CD4-positive, alpha-beta T cell treated with Interleukin-17A for 4 hours (primary cell): ENCODE measurements at places on chromosomes 11 and 22.

DNA sequence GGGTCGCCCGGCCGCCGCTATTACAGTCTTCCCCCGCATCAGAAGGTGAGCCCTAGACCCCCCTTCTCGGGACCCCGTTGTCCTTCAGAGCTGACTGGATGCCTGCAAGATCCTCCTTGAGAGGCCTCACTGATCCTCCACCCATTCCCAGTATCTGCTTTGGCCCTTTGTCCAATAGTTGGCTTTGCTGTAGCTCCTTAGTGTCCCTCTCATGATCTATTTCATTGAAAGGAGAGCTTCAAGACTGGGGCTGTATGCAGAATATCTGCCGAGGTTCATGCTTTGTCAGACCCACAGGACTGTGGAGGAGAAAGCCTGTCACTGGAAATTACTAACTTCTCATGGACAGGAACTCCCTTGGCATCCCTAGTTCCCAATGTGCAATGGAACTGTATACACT is 499 bp downstream of the DLAT start:
- DNase-seq: no peak

DNA sequence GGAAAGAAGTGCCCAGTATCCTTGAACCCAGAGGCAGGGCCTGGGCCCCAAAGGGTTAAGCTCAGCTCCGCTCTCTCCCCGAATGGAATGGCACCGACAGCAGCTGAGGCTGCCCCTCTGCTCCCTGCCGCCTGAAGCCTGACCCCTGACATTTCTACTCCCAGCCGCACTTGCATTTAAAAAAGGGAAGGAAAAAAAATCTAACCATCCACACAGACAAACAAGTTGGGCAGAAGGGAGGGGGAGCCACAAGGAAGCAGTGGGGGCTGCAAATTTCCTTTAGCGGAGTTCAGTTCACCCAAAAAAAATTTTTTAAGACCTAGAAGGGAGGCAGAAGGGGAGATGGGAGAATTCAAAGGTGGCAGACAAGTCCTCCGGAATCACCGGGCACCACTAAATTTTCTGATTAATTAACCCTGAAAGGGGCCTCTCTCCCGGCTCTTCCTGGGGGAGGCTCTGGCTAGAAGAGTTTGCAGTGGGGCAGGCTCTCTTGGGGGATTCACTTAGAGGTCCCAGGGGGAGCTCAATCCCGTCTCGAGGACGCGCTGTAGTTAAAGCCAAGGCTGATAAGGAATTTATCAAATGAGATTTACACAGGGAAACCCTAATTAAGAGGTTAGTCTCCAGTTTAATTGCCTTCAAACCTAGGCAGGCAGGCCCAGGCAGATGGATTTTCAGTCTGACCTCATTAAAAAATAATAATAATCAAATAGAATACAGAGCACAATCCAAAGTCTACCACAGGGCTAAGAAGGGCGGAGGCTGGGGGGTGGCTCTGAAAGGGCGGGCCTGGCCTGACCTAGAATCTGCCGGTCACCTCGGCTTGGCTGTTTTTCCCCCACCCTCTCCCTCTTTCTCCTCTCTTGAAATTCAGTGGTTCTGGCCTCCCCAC is 25.6 kb downstream of the MN1 start:
- DNase-seq: no peak

DNA sequence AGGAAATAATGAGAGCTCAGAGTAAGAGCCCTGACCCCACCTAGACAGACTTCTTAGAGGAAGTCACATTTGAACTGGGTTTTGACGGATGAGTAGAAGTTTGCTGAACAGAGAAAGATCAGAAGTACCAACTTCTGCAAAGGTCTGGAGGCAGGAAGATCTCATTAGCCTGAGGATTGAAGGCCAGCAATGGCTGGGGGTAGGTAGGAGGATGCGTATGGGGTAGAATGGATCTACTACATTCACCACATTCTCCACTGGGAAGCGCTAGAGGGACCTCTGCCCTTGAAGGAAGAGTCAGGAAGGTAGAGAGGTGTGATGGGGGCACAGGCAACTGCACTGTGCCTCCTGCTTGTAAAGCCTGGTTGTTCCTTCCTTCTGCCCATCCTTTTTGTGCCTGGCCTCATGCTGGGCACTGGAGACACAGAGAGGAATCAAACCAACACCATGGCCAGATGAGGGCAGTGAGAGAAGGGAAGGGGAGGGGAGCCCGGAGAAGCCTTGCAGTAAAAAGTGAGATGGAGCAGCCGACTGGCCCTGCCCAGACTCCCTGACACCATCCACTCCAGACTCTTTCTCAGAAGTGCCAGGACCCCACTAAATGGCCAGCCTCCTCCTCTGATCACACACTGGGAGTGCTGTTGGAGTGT is 4.9 kb downstream of the TPBGL start:
- DNase-seq: no peak

DNA sequence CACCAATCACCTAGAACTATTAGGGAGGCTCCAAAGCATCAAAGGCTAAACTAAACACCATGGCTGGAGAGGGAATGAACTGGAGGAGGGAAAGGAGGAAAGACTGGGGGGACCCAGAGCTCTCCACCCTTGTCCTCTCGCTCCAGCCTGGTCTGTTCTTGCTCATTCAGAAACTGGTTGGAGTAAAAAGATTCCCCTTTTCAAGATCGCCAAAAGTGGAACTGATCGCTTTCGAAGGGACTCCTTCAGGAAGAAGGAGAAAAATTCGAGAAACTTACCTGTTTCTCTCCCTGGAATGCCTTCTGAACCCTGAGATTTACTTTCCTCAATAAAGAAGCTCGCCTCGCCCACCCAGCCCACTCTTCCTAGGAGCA is 46.9 kb downstream of the OR4D9 start:
- no peak for DNase-seq

GRCh38 chr11:8263109-8263768 is 439 bp downstream of the LMO1 start:
- DNase-seq: no peak

DNA sequence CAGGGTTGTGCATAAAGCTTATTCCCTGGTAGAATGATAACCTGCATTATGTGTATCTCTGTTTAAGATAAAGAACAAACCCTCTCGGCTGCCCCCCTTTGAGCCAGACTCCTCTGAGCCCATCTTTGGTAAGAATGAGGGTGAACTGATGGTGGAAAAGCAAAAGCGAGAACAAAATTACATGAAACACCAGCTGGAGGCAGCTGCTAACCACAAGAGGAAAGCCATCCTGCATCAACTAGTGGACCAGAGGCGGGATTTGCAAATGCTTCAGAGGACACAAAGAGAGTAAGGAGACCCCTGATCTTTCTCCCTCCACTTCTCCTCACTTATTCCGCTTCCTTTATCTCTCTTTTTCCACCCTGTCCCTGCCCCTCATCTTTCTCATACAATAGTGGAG is 40.3 kb downstream of the CCDC81 start:
- no peak for DNase-seq

DNA sequence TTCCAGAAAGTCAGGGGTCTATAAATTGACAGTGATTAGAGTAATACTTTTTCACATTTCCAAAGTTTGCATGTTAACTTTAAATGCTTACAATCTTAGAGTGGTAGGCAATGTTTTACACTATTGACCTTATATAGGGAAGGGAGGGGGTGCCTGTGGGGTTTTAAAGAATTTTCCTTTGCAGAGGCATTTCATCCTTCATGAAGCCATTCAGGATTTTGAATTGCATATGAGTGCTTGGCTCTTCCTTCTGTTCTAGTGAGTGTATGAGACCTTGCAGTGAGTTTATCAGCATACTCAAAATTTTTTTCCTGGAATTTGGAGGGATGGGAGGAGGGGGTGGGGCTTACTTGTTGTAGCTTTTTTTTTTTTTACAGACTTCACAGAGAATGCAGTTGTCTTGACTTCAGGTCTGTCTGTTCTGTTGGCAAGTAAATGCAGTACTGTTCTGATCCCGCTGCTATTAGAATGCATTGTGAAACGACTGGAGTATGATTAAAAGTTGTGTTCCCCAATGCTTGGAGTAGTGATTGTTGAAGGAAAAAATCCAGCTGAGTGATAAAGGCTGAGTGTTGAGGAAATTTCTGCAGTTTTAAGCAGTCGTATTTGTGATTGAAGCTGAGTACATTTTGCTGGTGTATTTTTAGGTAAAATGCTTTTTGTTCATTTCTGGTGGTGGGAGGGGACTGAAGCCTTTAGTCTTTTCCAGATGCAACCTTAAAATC is 5.3 kb downstream of the MALAT1 start:
- no peak for DNase-seq

DNA sequence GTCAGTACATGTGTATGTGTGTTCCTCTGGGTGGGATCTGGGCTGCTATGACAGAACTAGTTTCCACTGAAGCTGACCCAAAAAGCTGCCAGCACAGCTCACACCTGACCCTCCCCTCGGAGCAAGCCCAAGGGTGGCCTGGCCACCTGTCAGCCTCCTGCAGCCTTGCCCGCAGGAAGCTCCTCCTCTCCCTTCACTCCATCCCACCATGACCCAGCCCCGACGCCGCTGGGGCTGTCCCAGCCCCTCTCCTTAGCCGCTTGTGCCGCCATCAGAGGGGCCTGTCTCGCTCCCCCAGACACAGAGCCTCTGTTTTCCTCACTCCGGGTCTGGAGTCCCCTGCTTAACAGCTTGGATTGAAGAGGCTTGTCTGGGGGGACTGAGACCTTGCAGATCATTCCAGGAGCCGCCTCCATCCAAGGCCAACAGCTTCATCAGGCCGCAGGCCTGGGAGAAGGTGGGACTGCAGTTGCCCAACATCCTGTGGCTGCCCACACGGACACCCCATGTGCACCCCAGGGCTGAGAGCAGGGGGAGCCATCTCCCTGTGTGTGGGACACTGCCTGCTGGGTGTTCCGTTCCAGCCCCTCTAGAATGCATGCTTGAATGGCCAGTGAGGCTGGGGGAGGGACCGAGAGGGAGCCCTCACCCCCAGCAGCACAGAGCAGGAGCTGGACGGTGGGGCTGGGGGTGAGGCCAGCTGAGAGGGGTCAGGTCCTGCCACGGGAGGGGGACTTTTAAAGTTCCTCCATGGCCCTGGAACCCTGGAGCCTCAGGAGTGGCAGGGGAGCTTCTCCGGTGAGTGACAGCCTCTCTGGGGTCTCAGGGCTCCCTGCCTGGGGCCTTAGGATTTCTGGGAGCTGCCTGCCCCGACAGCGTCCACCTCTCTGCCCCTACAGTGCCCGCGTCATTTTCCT is 696 bp downstream of the MRGPRF start:
- no peak for DNase-seq

DNA sequence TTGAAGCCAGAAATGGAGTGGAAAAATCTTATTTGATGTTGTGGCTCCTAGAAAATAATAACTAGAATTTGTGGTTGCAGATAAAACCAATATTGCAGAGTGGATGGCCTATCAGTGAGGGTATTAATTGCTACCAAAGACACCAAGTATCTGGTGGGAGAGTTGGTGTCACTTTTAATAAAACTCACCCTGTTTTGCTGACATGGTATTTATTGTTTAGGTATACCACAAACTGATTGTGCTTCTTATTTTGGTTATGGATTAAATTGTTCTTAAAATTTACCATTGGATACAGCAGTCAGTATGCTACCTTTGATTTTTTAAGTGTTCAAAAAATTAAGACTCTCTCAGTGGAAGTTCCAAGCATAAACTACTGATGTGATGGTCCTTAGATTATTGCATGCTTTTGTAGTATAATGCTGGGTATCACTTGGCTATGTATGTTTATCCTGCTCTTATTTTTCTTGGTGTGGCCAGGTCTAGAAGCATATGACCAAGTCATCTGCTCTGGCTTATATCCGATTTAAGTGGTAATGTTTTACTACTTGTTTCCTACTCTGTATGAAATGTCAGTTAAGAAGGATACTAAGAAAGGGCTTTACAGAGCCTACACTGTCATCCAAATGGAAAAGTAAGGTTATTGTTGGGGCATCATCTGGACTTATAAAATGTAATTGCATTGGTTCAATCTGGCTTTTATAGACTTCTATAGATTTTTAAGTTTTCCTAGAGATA is 101.6 kb downstream of the ARHGAP42 start:
- DNase-seq: no peak

DNA sequence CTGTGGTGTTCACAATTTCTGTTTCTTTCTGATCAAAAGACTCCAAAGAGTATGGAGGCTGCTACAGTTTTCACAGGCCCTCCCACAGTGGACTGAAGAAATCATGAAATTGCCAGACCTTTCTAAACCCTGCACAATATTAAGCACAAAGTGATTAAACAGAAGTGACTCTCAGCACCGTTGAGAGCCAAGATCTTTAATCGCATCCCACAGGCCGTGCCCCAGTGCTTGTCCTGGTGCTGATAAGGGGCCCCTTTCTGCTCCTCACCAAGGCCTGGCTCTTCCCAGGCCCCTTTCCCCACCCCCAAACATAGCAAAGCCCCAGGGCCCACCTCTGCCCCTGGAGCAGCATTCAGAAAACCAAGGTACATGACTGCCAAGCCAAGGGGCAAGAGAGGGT is 57.4 kb upstream of the BMAL1 start:
- no peak for DNase-seq

DNA sequence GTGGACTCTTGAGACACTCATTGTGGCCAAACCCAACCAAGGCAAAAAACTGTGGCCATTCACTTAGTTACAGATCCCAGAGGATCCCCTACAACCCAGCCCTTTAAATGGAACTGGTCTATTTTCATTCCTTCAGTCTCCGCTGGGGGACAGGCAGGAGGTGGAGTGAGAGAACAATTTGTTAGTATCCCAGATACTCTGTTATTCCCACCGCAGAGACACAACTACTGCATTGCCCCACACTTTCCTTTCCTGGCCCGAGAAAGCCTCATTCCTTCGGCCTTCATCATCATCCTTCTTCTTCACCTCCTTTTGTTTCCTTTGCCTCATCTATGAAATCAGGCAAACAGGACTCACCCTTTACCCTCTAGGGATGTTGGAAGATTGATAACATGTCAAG is 191.1 kb downstream of the NTM start:
- DNase-seq: no peak

GRCh38 chr22:24404561-24405275 is 22.7 kb upstream of the ADORA2A start:
- no peak for DNase-seq

- DNase-seq: no peak
These were observed 25.9 kb upstream of the SLC5A4 start for GRCh38 chr22:32281072-32281471.

GRCh38 chr22:42116848-42117424 is 13.7 kb downstream of the CYP2D6 start:
- no peak for DNase-seq

GRCh38 chr11:107908211-107908610 is 20.0 kb upstream of the RAB39A start:
- no peak for DNase-seq

DNA sequence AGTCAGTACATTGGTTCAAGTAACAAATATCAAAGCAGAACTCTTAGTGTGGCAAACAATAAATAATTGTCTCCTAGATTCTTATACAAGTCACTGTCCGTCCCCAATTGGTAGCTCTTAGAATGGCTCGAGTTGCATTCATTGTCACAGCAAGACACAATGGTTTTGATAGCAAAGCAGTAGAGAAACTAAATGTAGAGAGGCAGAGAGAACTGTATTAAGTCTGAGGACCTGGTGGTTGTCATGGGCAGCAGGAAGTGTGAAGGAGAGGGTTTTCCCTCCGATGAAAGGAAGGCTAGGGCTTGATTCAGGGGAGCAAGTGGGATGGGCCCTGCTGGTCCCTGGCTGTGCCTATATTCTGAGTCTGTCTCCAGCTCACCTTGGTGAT is 36.6 kb downstream of the RCOR2 start:
- DNase-seq: no peak
